GM04504 (cell line): ENCODE measurements at places on chromosomes 7 and 10.

DNA sequence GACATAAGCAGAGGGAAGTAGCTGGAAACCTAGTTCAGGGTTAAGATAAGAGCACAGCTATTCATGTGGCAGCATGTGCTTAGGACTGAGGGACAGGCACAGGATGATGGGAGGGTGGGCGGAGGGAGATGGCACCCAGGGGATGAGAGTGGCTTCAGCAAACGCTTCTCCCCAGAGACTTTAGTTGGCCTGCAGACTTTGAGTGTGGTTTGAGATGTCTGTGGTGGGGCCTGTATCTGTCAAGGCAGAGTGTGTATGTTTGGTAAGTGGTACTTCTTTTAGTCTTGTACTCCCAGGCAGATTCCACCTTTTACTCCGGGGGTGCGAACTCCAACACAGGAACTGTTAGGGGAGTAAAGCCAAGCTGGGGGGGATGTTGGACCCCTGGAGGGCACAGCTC lies 88.9 kb downstream of the WDFY4 start:
- no peak for DNase-seq

GRCh38 chr10:92180399-92180798 lies 110.5 kb downstream of the CPEB3 start:
- DNase-seq, result no peak

GRCh38 chr7:149854611-149855360 lies 16.6 kb downstream of the ZNF862 start:
- DNase-seq, result peak; percentile 33

- peak; percentile 30 for DNase-seq
Measured at GRCh38 chr10:7306147-7306546, 104.7 kb downstream of the SFMBT2 start.
